ENCODE measurements at places on chromosomes 7 and 10.

- DNase-seq, result no peak
These were observed 99.1 kb downstream of the PLCE1 start for GRCh38 chr10:94092848-94093247.

DNA sequence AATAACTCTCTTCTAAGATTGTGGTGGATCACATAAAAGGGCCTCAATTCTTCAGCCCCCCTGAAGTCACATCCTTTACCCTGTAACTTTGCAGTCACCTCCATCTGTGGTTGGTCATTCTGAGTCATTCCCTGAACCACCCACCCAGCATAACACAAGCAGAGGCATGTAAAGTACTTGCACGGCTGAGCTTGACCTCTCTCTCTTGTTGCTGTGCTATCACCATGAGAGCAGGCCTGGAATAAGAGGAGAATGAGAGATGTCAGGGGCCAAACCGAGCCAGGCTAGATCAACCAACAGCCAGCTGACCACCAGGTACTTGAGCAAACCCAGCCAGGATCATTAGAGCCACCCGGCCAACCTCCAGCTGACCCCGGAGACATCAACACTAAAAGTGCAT lies 13.5 kb upstream of the STK17A start:
- DNase-seq, result no peak

- DNase-seq, result no peak
These were observed 24.6 kb downstream of the HIPK2 start for GRCh38 chr7:139753081-139753692.

- no peak for DNase-seq
These were observed 33.9 kb upstream of the CTTNBP2 start for GRCh38 chr7:117907049-117907640.

- no peak for DNase-seq
These were observed 552 bp downstream of the MKX start for GRCh38 chr10:27744802-27745731.

- DNase-seq, result no peak
These were observed 44.8 kb downstream of the PALS2 start for GRCh38 chr7:24617957-24618616.

DNA sequence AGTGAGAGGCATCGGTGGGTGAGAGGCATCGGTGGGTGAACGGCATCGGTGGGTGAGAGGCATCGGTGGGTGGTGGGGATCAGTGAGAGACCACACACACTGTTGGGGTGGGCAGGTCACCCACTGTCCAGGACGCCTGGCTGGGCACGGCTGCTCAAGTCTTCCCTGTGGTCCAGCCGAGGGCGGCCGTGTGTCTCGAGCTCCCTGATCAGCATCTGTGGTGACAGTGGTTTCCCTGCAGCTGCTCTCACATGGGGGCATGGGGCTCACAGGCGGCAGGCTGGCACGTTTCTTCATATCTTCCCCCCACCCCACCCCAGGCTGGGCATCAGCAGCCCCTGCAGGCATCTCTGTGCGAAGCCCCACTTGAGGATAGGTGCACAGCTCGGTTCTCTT lies 78.2 kb downstream of the NKX6-2 start:
- DNase-seq, result no peak

DNA sequence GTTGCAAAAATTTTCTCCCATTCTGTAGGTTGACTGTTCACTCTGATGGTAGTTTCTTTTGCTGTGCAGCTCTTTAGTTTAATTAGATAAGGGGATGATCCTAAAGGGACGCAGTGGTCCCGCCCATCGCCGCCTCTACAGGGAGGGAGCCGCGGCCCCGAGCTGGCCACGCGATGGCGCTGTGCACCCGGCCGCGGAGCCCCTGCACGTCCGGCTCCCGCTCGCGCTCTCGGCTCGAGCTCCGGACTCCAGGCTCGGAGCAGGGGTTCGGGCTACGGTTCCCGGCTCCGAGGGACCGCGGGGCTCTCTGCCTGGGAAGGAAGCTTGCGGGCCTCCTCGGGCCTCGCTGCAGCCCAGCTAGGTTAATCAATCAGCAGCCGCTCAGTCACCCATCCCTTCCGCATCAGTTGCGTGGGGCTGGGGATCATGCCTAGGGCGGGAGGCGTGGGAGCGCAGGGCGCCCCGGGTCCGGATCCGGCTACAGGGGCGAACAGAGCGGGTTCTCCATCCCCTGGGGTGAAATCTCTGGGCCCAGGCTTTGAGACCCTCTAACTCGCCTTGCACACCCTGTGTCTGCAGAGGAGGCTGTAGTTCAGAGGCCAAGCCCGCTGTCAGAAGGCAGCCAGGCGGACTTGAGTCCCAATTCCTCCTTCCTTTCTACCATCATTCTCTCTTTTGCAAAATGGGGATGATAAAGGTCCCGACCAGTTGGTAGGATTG lies 97.9 kb downstream of the WDR11 start:
- DNase-seq, result peak; percentile 43

GRCh38 chr10:10133281-10133680 lies 884.4 kb upstream of the CELF2 start:
- DNase-seq, result no peak
